ENCODE measurements at places on chromosomes 5 and 9. TPM values are rescaled to one million over a fixed set of nuclear protein-coding genes. Genes with fewer than 3 reads are reported as not detected.

The PCDH12 gene
- total RNA-seq: 7.6 TPM

The DDX31 gene
- 4.6 TPM for total RNA-seq

The SUSD3 gene
- 1.6 TPM for total RNA-seq

The SYK gene
- 6.3 TPM for total RNA-seq

The GKAP1 gene
- 12.5 TPM for total RNA-seq

The NSA2 gene
- 65.8 TPM for total RNA-seq

The ASTN2 gene
- 11.1 TPM for total RNA-seq

The NME5 gene
- 1.0 TPM for total RNA-seq

The FIBCD1 gene
- total RNA-seq: 4.6 TPM

The LECT2 gene
- not detected for total RNA-seq

The SLC46A2 gene
- total RNA-seq: 0.43 TPM

The DBH gene
- total RNA-seq: not detected

The PCDHA4 gene
- total RNA-seq: 0.63 TPM

The FOXI1 gene
- total RNA-seq: not detected

The GRAMD2B gene
- 45.0 TPM for total RNA-seq

GRCh38 chr5:65620021-65620420 lies 4.1 kb downstream of the TRIM23 start:
- no peak for DNase-seq

DNA sequence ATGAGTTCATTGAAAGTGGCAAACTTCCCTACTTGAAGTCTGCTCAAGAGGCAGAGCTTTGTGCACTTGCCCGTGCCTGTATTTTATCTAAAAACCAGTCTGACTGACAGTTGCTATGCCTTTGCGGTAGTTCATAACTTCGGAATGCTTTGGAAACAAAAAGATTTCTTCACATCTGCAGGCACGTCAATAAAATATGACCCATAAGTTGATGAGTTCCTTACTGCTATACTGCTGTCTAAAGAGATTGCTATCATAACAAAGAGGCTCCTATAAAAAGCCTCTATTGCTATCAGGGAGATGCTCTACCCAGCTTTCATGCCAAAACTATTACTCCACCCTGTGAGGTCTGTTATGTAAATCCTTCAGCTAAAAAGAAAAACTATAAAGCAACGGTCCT lies 25.4 kb upstream of the RNF20 start:
- no peak for DNase-seq

- DNase-seq: no peak
These were observed 139.9 kb upstream of the ACOT12 start for GRCh38 chr5:81533629-81534405.

DNA sequence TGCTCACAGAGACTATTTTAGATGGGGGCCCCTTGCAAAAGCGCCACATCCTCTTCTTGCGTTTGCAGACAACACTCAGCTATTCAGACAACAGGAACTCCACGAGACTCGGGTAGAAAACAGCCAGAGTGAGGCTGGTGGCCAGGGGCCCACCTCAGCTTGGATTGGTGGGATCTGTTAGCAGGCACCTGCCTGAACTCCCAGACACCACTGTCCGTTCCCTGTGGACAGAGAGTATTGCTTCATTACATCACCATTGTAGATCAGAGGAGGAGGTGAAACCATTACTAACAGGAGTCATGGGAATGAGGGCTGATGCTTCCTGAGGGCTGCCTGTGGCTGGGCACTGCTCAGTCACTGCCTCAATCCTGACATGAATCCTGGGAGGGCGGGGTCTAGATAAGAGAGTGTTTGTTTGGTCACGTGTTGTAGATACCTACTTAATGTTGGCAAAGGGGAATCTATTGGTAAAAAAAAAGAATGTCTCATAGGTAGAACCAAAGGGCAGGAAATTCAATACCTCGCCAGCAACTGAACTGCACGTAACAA lies 4.4 kb upstream of the RAPGEF1 start:
- DNase-seq: no peak

DNA sequence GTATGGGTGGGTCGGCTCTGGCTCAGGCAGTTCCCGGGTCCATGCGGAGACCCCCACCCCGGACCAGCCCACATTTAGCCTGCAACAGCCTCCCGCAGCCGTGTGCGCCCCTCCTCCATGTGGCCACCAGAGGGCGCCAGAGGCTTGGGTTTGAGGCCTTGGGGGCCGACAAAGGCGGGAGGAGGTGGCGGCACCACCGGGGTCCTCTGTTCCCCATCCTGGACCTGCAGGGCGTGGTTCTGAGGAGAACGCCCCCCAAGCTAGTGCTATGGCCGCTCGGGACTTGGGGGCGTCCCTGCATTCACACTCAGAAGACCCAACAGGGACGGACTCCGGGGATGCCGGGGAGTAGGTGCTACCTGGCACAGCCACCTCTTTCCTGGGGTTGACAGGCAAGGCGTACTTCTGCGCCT lies 16.5 kb downstream of the ASS1 start:
- no peak for DNase-seq

- DNase-seq: no peak
These were observed 182.2 kb downstream of the MCTP1 start for GRCh38 chr5:95102687-95103086.

GRCh38 chr5:78896132-78896531 lies 89.0 kb downstream of the ARSB start:
- DNase-seq: no peak

- DNase-seq: no peak
These were observed 279.6 kb downstream of the TMEM38B start for GRCh38 chr9:105973951-105974351.

DNA sequence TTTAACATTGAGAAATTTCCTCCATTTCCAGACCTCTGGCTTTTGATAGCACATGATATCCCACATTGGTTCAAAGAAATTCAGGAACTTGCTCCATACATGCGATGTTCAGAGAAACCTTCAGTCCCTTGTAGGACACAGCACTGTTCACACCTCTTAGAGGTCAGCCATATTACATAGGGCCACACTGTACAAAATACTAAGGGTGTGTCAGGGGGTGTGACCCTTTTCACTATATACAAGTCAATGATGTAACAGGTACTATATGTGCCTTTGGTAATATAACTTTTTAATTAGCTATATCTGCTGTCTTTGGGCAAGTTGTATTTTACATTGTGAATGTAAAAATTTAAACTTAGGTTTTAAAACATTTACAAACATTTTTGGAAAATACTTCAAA lies 505.5 kb downstream of the ENC1 start:
- no peak for DNase-seq

DNA sequence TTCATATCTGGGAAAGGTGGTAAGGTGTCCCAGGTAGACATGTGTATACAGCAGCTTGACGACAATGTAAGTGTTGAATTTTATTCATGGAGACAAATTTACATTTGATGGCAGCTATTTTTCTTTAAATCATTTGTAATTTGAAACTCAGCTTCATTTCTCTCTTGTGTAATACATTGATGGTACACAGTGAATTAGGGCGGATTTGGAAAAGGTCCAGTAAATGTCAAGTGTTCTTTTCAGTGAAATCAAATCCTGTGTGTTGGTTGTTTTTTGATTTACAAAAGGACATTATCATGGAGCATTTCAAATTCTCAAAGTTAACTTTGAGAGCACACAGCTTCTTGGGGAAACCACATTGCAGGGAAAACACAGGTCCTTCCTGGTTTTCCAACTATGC lies 30.0 kb upstream of the PCSK1 start:
- no peak for DNase-seq

GRCh38 chr9:94839398-94839797 lies 112.9 kb downstream of the AOPEP start:
- no peak for DNase-seq

- no peak for DNase-seq
These were observed 143.4 kb upstream of the CDH6 start for GRCh38 chr5:31049936-31050704.

DNA sequence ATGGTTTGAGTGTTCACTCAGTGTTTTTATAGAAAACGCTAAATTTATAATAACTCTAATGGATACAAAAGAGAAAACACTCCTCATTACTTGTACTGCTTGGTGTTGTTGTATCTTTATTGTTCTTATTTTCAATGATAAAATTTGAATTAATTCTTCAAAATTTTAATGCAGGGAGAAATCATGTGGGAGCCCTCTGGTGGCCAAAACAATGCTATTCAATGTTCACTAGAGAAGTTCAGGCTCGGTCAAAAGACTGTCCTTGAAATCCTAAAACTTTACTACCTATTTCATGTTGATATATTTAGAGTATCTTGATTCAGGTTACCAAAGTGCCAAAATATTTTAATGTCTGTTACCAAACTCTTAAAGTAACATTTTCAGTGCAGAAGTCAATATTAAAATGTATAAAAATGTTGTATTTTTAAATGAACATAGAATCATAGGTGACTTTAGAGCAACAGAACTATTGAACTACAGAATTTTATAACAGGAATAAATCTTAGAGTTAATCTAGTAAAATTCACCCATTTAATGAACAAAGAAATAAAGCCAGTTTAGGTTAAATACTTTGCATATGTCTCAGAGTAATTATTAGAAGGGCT lies 1259.8 kb downstream of the PTPRD start:
- DNase-seq: no peak

GRCh38 chr9:131580358-131580757 lies 35.0 kb downstream of the PRRT1B start:
- no peak for DNase-seq

- no peak for DNase-seq
These were observed 29.8 kb downstream of the OLFM1 start for GRCh38 chr9:135117281-135117680.

GRCh38 chr9:121735793-121736770 lies 84.6 kb downstream of the DAB2IP start:
- peak; percentile 74 for DNase-seq

All from right atrium auricular region (tissue), 2 donors.